NCI-H1694 treated with DMSO at 0.1 percent for 48 hours (cell line): ENCODE measurements at places on chromosomes 6 and 20.

DNA sequence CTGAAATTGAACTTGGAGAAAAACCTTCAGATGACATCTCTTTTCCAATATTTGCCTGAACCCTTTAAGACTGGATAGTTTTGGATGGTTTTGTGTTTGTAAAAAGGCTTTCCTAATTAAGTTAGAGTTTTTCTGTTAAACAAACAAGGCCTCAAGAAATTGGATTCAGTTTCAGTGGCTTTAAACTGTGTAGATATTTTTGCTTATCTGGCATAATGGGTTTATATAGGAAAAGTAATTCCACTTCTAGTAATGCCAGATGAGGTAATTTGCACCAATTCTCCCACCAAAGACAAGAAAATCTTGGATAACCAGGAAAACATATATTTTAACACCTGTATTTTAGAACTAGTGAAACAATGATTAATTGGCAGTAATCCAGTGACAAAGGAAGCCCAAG, 12.0 kb upstream of the TRDN start:
- DNase-seq = no peak

- DNase-seq = no peak
These were observed 39.7 kb upstream of the EMILIN3 start for GRCh38 chr20:41406353-41406752.

GRCh38 chr6:125611573-125612344, 137.7 kb upstream of the HEY2 start:
- peak; percentile 14 for DNase-seq

- no peak for DNase-seq
These were observed 278.2 kb downstream of the TFAP2A start for GRCh38 chr6:10136636-10137035.

DNA sequence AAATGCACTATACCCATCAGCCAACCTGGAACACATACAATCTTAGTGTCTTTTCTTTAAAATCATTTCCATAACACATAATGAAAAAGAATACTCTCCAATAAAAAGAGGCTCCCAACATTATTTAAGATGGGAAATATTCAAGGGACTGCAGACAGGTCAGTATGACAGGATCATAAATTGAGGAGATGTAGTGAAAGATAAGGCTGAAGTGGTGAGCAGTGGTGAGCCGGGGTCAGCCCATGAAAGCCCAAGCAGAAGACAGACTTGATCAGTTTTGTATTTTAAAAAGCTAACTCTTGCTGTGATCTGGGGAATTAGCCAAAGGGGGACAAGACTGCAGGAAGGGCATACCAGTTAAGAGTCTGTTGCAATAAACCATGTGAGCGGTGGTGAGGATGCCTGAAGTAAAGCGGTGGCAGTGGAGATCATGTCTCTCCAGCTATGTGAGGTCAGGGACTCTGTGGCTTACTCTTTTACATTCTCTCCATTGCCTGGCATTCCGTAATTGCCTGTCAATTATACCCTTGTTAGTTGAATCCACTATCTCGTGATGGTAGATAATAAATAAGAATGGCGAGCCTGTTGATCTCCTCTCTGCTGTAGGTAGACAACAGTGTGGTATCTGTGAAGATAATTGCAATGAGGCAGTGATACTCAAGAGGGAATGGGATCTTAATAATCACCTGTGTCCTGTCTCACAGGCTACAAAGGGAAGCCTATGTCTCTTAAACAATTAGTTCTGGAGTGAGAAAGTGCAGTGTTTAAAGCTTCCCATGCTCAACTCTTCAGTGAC, 97.4 kb downstream of the FILIP1 start:
- no peak for DNase-seq

- DNase-seq = peak; percentile 68
These were observed 23.9 kb upstream of the E2F3 start for GRCh38 chr6:20377623-20378265.

- DNase-seq = no peak
These were observed 62.0 kb upstream of the PHACTR2 start for GRCh38 chr6:143615785-143616184.

GRCh38 chr6:968791-969190, 275.9 kb upstream of the EXOC2 start:
- no peak for DNase-seq

DNA sequence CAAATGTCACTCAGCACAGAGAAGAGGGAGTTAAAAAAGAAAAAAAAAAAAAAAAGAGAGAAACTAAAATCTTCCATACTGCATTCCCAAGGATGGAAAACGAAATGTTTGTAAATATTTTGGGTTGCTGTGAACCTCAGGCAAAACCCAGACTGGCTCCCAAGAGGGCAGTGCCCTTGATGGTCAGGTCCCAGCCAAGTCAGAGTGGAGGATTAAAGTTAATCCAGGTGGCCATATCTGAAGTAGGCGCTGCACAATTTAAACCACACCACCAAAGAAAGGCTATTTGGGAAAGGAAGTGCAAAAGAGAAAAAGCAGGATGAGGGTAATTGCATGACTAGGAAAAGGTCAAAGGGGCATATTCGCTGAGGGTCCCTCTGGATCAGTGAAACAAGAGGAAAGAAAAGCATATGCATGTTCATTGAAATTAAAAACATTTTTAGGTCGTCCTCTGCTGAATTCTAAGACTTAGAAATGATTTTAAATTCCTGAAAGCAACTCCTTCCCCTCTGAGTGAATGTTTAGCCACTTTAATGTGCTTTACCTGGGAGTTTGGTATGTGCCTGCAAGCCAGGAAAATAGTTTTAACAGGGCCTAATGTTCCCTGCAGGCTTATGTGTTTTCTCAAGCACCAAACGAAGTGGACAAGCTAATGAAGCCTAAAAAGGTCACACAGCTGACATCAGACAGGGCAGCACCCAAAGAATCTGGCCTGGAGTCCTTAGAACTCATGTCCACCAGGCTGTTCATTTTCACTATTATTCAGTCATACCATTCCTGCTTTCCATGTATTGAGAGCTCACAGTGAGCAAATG, 159.1 kb downstream of the HACE1 start:
- DNase-seq = no peak

- DNase-seq = no peak
These were observed 354.5 kb upstream of the SYNCRIP start for GRCh38 chr6:85997206-85997605.

DNA sequence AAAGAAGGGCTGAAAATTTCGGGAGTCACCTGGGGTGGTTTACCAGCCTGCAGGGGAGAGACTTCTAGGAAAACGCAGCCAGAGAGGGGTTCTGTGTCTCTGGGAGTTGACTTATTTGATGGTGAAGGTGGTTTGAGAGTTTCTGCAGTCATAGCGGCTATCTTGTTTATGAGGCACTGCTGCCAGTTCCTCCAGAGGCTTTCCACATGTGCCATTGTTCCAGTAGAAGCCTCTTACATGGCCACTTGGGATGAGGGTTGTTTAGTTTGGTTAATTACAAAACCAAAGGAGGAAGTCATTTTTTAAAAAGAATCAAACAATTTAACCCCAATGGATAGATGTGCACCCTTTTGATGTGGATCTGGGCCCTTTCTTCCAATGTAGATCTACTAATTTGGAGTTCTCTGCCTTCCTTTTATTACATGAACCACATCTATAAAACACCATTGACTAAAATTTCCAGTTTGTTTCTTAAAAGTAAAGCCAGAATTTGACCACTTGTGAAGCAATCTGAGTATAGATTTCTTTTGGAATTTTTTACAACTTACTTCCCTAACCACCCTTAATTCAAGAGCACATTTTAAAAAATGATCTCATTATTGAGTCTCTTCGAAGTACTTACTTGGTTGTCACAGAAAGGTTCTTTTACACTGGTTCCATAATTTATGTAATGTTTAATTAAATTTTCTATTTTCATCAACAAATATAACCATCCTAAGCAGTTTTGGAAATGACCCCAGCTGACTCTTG, 97.6 kb downstream of the TCP11 start:
- no peak for DNase-seq

DNA sequence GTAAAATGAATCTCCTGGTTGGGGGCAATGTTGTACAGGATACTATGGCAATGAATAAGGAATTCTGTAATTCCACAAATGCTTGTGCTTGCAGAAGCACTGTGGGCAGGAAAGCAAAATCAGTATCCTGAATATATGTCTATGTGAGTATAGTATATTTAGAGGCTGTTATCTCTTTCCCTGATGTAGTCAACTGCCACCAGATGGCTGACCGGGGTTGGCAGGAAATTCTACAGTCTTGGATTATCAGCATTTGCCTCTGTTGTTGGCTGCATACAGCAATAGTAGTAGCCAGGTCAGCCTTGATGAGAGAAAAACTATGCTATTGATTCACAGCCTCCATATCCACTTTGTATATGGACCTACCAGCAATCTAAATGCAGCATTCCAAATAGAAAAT, 425.1 kb upstream of the JAG1 start:
- no peak for DNase-seq

DNA sequence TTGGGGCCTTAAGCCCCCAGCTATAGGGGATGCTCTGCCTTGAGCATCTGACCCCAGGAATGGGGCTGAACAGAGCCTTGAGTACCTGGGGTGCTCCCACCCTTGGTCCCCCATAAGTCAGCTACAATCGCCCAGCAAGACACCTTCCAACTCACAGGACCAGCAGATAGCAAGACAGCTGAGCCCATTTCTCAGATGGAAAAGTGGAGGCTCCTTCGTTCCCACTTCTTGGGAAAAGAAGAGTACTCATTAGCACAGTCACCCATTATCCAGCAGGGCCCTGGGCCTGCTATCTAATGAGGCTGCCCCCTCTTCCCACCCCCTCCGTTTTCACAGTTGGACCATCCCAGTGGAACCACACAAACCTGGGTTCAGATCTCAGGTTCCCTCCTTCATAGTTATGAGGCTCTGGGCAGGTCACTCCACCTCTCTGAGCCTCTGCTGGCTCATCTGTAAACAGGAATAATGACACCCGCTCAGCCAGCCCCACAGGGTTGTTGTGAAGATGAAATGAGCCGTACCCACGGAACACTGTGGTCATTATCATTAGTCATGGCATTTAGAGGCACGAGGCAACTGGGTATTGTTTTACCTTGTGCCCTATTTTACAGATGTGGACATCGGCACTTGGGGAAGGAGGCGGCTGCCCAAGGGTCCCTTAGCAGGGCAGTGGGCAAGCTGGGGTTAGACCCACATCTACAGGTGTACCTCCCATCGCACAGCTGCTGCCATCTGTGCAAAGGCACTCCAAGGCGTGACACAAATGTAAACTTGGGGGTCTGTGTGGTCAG, 4.5 kb downstream of the LPIN3 start:
- DNase-seq = no peak

GRCh38 chr6:13349811-13350506, 21.6 kb upstream of the TBC1D7 start:
- DNase-seq = no peak

DNA sequence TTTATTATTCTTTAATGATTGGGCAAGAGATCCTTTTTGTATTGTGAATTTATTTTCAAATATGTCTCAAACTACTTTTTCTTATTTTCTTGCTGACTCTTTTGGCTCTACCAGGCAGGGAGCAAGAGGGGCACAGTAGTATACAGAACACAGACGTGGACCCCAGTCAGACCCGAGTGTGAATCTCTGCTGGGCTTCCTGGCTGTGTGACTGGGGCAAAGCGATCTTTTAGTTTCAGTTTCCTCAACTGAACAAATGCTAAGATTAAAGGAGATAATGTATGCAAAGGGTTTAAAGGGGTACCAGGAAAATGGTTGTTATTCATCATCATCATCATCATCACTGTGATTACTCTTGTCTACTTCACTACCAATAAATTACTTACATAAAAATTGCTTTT, 317.5 kb downstream of the HIVEP2 start:
- DNase-seq = no peak
